C1 segment of cervical spinal cord (tissue), 14 donors: ENCODE measurements at places on chromosomes 16 and 17.

DNA sequence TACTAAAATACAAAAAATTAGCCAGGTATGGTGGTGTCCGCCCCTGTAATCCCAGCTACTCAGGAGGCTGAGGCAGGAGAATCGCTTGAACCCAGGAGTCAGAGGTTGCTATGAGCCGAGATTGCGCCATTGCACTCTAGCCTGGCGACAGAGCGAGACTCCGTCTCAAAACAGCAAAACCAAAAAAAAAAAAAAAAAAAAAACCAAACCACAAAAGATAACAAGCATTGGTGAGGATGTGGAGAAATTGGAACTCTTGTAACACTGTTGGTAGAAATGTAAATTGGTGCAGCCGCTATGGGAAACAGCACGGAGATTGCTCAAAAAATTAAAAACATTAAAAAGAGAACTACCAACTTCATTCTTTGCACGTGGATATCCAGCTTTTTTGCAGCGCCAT, 119.4 kb downstream of the OR1D5 start:
- no peak for DNase-seq

DNA sequence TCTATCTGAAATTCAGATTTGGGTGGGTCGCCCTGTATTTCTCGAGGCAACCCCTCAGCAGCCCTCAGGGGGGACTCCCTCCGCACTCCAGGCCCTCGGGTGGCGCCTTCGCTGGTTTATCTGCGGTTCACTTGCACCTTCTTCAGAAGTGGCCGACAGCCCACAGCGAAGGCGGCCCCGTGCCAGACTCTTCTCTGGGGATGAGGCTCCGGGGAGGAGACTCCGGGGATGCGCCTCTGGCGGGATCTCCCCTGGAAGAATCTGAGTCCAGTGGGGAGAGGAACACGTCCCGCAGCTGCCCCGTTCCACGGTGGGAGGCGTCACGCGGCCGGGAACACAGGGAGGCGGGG, 63.9 kb upstream of the DNAJA2 start:
- DNase-seq: no peak

DNA sequence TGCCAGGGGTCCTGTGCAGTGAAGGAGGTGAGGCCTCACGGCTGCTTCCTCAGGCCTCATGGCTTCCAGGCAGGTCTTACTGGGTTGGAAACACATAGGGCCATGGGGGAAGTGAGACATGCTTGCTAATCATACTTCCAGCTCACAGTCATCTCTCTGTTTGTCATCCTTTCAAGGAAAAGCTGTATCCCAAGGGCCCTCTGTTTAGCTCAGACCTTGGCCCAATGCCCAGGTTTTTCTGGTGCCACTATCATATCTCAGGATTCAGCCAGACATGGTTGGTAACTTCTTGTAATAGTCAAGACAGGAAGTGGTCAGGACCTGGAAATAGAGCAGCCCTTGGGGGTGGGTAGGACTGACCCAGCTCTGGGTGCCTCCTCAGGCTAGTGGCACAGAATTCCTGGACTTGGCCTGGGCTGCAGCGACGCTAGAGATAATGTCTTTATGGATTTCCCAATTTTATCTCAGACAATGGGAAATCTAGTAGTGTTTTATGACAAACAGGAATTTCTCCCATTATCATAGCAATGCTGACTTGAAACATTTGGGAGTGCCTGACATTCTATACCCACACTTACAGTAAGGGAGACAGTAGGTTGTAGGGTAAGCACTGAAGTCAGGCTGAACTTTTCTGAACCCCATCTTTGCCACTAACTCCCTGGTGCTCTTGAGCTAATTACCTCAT, 13.5 kb upstream of the ITGB3 start:
- peak; percentile 61 for DNase-seq

DNA sequence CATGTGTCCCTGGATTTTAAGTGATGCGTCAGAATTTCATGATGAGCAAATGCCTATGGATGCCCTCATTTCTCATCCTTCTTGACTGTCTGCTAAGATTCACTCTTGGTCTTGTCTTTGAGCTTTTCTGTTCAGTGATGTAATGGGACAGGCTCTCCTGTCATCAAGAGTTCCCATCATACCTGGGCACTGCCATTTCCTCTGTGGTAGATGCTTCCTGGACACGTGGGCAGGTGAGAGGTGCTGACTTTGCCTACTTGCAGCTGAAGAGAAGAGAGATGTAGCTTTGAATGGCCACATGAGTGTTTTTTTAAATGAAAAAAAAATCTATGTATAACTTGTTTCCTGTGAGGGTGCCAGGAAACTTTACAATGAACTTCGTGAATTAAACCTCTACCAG, 557.7 kb downstream of the MAF start:
- no peak for DNase-seq

DNA sequence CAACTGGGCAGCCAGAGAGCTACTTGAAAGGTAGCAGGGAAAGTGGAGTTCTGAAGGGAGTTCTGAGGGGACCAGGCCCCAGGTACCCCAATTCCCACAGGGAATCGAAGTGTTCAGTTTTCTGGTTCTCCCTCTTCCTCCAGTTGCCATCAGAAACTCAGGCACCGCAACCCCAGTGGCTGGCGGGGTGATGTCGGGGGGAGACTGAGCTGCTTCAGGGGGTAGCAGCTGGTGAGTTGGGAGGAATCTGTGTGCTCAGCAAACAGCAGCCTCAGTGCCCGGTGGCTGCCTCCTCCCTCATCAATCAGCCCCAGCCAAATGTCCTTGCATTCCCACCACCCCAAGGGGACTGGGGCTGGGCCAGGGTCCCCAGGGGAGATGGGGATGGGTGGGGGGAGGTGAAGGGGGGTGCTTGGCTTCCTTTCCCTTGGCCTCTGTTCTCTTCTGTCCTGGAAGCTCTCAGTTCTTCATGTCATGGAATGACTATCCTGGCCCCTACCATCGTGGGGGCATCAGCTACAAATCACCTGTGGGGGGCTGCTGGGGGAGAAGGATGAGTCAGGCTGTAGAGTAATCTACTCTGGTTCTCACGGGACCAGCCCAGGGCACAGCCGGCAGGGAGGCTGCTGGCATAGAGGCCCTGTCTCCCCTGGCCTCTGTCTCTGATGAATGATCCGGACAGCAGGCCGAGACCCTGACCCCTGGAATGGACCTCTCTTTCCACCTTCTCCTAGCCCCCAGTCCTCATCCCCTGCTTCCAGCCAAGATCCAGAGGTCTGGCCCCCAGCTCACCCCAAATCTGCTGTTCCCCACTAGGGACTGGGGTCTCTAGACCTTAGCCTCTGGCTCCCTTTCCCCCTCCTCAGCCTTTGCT, 2.6 kb upstream of the DNAH2 start:
- no peak for DNase-seq
